Activated naive CD4-positive, alpha-beta T cell treated with Interleukin-2 at 50 U/mL for 16 hours (primary cell): ENCODE measurements at places on chromosomes 5 and 9.
A peak's percentile ranks its signal among the peaks of the same experiment; 100 is the strongest.

DNA sequence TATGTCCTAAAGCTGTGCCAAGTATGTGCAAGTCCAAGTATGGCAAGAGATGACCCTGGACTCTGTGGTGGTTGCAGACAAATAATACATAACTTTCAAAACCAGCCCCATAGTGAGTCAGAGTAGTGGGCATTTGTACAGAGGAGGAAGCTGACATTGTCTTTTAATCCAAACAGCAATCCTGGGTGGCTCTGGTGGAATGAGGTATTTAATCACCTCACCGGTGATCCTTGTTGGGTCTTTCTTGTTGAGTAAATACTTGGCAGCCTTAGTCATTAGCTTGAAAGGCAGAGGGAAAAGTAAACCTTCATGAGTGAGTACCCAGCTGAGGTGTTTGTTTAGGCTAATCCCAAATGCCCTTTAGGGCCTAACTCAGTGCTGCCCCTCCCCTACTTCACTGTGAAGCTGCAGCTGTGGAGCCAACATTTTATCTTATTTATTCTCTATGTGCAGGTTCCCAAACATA, 148.7 kb upstream of the SLC12A2 start:
- no peak for DNase-seq

GRCh38 chr9:21762064-21762463, 40.4 kb upstream of the MTAP start:
- DNase-seq, result no peak

DNA sequence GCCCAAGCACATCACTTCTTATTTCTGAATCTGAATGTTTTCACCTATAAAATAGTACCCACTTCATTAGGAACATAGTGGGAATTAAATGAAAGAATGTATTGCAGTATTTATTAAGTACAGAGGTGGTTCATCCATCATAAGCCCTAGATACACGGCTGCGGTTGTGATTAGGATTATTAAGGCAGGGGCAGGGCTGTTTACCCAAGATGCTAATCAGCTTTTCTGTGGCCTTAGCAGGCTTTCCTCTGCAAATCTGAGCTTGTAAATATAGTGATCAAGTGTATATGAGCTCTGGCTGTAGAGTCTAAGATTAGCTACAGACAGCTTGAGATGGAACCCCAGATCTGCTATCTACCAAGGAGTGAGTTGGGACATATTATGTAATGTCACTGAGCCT, 124.1 kb upstream of the ADRA1B start:
- DNase-seq, result no peak

GRCh38 chr9:98603821-98604383, 104.8 kb downstream of the GABBR2 start:
- no peak for DNase-seq

DNA sequence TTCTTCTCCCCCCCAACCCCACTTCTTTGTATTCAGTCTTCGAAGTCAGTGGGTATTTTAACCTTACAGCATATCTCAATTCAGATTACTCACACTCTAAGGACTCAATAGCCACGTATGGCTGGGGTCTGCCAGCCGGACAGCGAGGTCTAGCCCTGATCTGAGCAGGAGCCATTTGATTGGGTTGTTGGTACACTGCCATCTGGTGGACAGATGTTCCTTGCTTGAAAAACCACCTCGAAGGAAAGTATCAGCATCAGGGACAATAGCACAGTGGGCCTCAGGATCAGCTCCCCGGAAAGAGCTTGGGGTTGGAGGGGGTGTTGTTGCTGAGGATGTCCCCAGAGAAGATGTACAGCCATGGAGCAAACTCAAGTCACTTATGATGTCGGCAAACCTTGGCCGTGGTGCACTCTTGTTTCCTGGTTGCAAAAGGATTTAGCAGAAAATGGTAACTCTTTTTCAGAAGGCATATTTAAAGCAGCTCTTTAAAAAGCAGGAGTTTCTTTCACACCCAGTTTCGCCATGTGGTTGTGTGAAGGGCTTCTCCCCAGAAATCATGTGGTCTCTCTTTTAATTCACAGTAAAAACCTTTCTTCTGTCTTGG, 31.7 kb upstream of the KCNMB1 start:
- DNase-seq, result peak; percentile 45

- no peak for DNase-seq
Observed at GRCh38 chr5:83434946-83435345, 36.6 kb upstream of the VCAN start.

DNA sequence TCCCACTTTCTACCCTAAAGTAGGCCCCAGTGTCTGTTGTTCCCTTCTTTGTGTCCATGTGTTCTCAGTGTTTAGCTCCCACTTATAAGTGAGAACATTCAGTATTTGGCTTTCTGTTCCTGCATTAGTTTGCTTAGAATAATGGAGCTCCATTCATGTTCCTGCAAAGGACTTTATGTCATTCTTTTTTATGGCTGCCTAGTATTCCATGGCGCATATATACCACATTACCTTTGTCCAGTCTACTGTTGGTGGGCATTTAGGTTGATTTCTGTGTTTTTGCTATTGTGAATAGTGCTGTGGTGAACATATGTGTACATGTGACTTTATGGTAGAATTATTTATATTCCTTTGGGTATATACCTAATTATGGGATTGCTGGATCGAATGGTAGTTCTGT, 30.4 kb downstream of the DDX4 start:
- no peak for DNase-seq

GRCh38 chr5:137791799-137792198, 37.6 kb upstream of the HNRNPA0 start:
- no peak for DNase-seq

DNA sequence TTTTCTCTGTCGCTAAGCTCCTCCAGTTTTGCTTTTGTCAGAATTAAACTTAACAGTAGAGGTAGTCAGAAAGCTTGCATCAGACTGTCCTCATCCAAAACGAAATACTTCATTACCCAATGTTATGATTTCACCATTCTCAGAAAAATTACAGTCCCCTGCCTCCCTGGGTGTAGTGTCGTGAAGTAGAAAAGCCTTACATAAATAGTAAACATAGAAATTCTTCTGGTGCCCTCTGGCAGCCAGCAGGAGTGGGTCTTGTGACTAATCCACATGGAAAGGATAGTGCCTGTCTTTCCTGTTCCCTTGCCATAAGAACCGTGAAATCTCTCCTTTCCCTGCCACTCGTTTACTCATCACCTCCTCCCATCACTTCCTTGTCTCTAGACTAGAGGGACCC, 230.6 kb downstream of the GNA14 start:
- DNase-seq, result no peak

DNA sequence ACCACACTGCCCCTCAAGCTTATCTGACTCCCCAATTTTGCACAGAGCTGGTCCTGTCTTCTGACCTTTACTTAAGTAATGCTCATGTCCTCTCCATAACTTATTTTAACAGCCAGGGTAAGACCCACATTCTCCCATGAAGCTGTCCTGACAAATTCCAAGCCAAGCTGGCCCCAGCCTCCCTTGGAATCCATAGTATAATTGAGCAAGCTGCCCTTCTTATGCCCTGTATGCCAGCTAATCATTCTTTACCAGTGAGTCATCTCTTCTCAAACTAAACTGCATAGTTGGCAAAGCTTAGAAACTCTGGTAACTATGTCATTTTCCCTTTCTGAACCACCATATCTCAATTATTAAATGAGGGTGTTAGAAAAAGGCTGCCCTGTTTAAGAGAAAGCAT, 92.4 kb downstream of the NFIB start:
- no peak for DNase-seq

DNA sequence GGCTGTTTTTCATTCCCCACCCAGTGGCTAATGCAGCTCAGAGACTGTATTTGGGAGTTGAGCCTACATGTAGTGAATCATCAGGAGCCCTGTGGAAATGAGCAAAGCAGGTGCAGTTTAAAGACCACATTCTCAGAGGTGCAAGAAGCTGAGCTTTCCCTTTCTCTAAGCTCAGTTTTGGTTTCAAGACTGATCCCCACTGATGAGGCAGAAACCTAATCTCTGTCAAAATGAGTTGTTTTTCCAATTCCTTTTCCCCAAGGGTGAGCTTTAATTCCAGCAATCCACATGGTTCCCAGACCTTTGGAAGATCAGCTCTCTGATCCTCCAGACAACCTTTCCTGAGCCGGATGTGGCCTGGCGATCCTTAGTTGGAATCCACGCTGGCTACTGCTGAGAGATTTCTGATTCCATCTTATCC, 420.5 kb downstream of the EBF1 start:
- no peak for DNase-seq

DNA sequence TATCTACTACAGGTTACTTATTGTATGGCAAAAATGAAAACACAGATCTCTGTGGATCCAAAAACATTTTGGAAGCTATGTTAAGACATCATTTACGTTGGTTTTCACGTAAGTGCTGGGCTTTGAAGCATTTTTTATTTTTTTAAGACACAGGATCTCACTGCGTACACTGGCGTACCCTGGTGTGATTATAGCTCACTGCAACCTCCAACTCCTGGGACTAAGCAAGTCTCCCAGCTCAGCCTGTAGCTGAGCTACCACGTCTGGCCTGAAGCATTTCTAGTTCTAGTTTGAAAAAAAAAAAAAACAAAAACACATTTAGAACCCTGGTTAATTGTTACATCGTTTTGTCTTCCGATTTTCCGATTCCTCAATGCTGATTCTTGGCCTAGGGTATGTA, 131.3 kb downstream of the AOPEP start:
- DNase-seq, result no peak

- no peak for DNase-seq
Observed at GRCh38 chr5:158152136-158152535, 293.2 kb upstream of the CLINT1 start.

GRCh38 chr5:134184155-134185135, 7.7 kb upstream of the SKP1 start:
- peak; percentile 77 for DNase-seq

DNA sequence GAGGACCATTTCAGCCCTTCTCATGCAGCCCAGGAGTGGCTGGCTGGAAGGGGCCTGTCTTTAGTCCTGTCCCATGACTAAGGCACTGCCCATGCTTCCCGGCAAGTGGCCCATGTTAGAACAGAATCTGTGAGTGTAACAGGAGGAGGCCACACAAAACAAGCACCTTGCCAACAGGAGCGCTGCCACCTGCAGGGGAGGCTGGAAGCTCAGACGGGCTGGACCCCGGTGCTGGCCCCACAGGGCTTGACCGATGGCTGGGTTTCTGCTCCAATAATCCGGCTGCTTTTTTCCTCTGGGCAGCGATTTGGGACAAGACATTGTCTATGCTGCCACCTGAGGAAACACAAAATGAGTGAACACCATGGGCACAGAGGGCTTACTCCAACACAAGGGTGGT, 28.4 kb downstream of the ANKS6 start:
- DNase-seq, result no peak

- DNase-seq, result no peak
Observed at GRCh38 chr5:136686192-136686872, 321.0 kb upstream of the TRPC7 start.

- peak; percentile 57 for DNase-seq
Observed at GRCh38 chr9:133683586-133684120, 47.5 kb downstream of the DBH start.

DNA sequence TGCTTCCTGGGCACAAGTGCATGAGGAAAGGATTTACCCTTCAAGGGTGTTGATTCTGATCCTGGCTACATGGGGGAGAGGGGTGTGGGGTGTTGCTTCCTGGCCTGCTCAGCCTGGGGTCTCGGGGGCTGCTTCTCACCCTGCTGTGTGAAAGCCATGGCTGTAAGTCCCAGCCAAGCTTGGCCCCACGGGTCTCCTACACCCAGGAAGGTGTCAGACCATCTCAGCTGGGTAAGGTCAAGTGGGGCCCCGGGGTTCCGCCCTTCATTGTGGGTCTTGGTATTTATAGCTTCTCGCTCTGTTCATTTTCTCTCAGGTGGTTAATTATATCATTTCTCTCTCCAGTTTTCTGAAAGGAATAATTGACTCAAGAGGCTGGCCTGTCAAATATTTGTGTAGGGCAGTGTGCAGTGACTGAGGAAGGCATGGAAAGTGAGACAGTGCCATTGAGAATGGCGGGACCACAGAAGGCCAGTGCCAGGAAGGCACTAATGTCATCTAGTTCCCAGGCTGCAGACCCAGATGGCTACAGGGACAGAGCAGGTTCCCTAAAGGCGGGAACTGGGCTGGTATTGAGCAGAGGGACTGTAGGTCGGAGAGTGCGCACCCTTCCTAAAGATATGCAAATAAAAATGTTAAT, 126.0 kb downstream of the FOXD1 start:
- DNase-seq, result no peak
